ENCODE measurements at places on chromosomes 11 and 22. TPM values are rescaled to one million over a fixed set of nuclear protein-coding genes. Genes with fewer than 3 reads are reported as not detected.
A peak's percentile ranks its signal among the peaks of the same experiment; 100 is the strongest.

- H3K27ac ChIP-seq = no peak overlapping the region
- no peaks in the 10 kb centered on the region for H3K36me3 ChIP-seq
- no peaks in the 10 kb centered on the region for H3K27me3 ChIP-seq
- peaks cover 23% of the 10 kb centered on the region for H3K4me1 ChIP-seq
- DNase-seq = no peak
- H3K4me3 ChIP-seq = no peak overlapping the region
Observed at GRCh38 chr22:39303358-39303757, 16.1 kb downstream of the RPL3 start.

DNA sequence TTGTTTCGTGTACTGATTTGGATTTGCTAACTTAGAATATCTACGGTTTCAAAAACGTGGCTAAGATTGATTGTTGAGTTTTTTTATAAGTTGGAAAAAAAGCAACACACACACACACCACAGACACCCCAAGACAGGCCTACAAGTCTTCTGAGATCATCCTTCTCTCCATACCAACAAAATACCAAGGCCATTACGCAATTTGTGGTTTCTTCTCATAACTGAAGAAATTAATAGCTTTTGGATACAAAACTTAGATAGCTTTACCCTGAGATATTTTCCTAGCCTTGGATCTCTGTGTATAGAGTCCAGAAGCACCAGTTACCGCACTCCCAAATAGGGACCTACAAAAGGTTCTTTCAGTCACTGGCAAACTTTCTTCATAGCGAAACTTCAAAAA is 113.6 kb downstream of the SIK3 start:
- H3K4me1 ChIP-seq = peaks cover 42% of the 10 kb centered on the region
- no peak for DNase-seq
- H3K27ac ChIP-seq = no peak overlapping the region
- H3K27me3 ChIP-seq = no peaks in the 10 kb centered on the region

GRCh38 chr22:38705235-38706100 is at the start of gene GTPBP1:
GTPBP1 (plus strand) TSS chr22:38705944; CDS start chr22:38705956, 12 bp downstream.
- peaks cover 35% of the 10 kb centered on the region for H3K4me1 ChIP-seq
- H3K27me3 ChIP-seq = no peaks in the 10 kb centered on the region
- peak within 1 kb of the TSS; percentile 79 for H3K27ac ChIP-seq
- DNase-seq = peak; percentile 100
- H3K4me3 ChIP-seq = peak within 1 kb of the TSS; percentile 81
- H3K36me3 ChIP-seq = peaks cover 8% of the 10 kb centered on the region

- peaks cover 15% of the 10 kb centered on the region for H3K27me3 ChIP-seq
- H3K4me3 ChIP-seq = no peak overlapping the region
- peaks cover 5% of the 10 kb centered on the region for H3K4me1 ChIP-seq
- H3K36me3 ChIP-seq = no peaks in the 10 kb centered on the region
- DNase-seq = no peak
Observed at GRCh38 chr11:67054346-67054835, 2.3 kb upstream of the RHOD start.

- no peaks in the 10 kb centered on the region for H3K27me3 ChIP-seq
- peaks cover 19% of the 10 kb centered on the region for H3K4me1 ChIP-seq
- H3K27ac ChIP-seq = peak overlapping the region; percentile 98
- peaks cover 46% of the 10 kb centered on the region for H3K36me3 ChIP-seq
- peak overlapping the region; percentile 99 for H3K4me3 ChIP-seq
Observed at GRCh38 chr11:93740031-93740729, 1.1 kb downstream of the TAF1D start.

DNA sequence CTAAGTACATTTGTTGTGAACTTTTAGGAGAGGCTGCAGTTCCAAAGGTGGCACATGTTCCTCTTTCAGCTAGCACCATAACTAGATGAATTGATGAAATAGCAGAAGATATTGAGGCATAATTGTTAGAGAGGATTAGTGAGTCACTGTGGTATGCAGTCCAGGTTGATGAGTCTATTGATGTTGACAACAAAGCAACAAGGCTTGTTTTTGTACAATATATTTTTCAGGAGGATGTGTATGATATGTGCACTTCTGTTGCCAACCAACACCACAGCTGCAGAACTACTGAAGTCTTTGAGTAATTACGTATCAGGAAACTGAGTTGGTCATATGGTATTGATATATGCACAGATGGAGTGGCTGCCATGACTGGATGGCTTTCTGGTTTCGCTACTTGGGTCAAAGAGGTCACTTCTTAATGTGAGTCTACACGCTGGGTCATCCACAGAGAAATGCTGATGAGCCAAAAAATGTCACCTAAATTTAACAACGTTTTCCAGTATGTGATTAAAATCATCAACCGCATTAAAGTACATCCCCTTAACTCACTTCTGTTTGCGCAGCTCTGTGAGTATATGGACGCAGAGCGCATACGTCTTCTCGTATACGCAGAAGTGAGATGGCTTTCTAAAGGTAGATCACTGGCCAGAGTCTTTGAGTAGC is 261.3 kb upstream of the ANO5 start:
- no peak overlapping the region for H3K27ac ChIP-seq
- no peaks in the 10 kb centered on the region for H3K36me3 ChIP-seq
- DNase-seq = no peak
- no peaks in the 10 kb centered on the region for H3K27me3 ChIP-seq

- H3K27ac ChIP-seq = no peak overlapping the region
- H3K4me1 ChIP-seq = no peaks in the 10 kb centered on the region
- no peak overlapping the region for H3K4me3 ChIP-seq
- no peaks in the 10 kb centered on the region for H3K36me3 ChIP-seq
- DNase-seq = no peak
Observed at GRCh38 chr22:48742556-48743343, 1084.9 kb downstream of the BRD1 start.

GRCh38 chr11:69257134-69257533 is 36.8 kb upstream of the MYEOV start:
- no peaks in the 10 kb centered on the region for H3K4me1 ChIP-seq
- DNase-seq = no peak
- H3K27me3 ChIP-seq = no peaks in the 10 kb centered on the region
- H3K4me3 ChIP-seq = no peak overlapping the region
- H3K27ac ChIP-seq = no peak overlapping the region
- no peaks in the 10 kb centered on the region for H3K36me3 ChIP-seq

DNA sequence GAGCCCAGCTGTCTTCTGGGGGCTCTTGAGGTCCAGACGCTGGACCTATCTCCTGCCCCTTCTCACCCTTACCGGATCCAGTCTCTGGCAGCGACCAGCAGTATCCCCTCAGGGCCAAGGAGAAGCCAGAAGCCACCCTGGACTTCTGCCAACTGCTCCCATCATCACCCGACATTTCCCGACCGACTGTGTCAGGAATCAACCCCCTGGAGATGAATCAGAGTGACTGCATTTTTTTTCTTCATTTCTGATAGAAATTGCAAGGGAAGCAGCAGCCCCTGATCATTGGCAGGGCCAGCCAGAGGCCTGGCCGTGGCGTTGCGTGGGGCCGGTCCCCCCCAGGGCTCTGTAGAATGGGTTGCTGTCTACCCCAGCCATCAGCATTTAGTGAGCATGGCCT is 5.2 kb upstream of the LIF start:
- no peak for DNase-seq
- H3K27ac ChIP-seq = no peak overlapping the region
- H3K36me3 ChIP-seq = no peaks in the 10 kb centered on the region
- no peak overlapping the region for H3K4me3 ChIP-seq

- H3K36me3 ChIP-seq = no peaks in the 10 kb centered on the region
- DNase-seq = no peak
Observed at GRCh38 chr11:79244241-79244772, 196.5 kb downstream of the TENM4 start.

DNA sequence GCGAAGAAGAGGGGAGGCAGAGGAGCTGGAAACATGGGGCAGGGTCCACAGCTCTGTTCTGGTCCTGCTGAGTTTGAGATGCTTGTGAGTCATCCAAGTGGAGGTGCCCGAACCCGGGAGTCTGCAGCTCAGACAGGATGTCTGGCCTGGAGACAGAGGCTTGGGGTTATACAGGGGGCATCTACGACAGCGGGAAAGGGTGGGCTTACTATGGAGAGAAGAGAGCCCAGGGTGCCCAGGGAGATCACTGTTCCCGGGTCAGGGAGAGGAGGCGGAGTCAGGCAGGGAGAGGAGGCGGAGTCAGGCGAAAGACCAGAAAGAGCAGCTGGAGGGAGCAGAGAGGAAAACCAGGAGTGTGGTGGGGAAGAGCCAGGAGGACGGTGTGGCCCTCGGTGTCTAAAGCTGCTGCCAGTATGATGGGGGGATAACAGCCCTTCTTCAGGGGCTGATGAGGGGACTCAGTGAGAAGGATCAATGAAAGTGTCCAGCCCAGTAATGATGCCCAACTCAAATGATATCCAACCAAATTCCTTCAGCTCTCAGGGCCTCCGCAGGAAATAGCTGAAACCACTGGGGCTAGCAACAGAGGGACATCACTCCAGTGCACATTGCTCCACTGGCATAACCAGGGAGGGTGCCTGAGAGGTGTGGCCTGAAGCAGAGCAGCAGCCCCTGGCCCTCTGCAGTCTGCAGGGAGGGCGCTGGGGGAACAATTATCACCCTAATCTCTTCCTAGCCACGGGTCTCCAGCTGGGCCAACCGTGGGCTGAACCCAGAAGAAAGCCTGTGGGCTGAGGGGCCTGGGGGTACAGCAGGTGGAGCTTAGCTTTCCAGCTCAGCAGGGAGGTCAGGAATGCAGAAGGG is 2.6 kb upstream of the LTBP3 start:
- no peak overlapping the region for H3K4me3 ChIP-seq
- no peak overlapping the region for H3K27ac ChIP-seq
- no peaks in the 10 kb centered on the region for H3K36me3 ChIP-seq
- H3K4me1 ChIP-seq = peaks cover 55% of the 10 kb centered on the region
- no peaks in the 10 kb centered on the region for H3K27me3 ChIP-seq
- DNase-seq = no peak

DNA sequence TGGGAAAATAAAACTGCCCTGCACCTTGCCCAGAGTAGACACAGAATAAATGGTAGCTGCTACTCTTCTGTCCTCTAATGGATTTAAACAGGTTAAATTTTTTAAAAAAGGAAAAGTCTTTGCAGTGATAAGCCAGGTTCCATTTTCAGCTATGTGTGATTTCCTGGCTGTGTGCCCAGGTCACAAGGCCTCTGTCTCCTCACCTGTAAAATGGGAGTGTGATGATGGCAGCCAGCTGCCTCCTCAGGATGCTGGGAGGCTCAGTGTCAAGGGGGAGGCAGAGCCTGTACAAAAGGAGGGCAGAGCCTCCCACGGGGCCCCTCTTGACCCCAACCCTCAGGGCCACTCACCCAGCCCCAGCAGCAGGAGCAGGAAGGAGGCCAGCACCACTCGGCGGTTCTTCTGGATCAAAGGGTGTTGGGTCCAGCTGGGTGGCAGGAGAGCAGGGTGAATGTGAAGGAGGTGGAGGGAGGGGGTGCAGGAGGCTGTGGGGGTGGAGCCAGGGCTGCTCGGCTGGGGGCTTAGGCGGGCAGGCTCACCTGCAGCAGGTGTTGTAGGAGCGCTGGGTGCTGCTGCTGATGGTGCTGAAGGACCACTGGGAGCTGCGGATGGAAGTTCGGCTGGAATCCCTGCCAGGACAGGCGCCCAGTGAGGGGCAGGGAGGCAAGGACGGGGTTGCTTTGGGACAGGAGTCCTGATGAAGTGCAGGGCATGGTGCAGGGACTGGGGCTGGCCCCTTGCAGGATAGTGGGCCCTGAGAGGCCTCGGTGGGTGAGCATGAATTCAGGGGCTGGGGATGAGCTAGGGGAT is 1.9 kb downstream of the TMEM134 start:
- no peak for DNase-seq
- H3K4me1 ChIP-seq = peaks cover 42% of the 10 kb centered on the region
- H3K27me3 ChIP-seq = no peaks in the 10 kb centered on the region
- no peak overlapping the region for H3K27ac ChIP-seq

Gene MRGPRE
- total RNA-seq = not detected

Gene APOA4
- not detected for total RNA-seq

Gene CARD16
- 54.7 TPM for total RNA-seq

Gene FAM181B
- total RNA-seq = not detected

Gene USH1C
- total RNA-seq = not detected

Gene GGTLC2
- not detected for total RNA-seq

Gene OTOG
- total RNA-seq = not detected

Gene MPZL2
- not detected for total RNA-seq

Gene CD248
- total RNA-seq = 0.23 TPM

Gene ASCL2
- total RNA-seq = 16.0 TPM

Gene TBX1
- total RNA-seq = 3.2 TPM

Gene GRM5
- not detected for total RNA-seq
